H4 (cell line): ENCODE measurements at places on chromosomes 5 and 9.

DNA sequence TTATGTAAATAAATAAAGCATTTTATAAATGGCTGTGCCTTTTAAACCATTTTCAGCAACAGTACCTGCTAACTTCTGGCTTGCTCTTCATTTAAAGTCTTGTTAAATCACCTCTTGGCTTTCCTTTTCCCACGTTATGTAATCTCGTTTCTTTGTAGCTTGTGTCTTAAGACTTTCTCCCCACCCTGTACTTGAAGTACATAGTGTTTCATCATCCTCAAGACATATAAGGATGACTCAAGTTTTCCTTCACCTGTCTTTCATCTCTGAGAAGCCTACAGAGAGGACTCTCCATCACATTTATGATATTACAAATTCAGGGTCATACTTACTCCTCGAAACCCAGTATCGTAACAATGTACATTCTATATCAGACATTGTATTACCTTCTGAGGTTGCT, 33.9 kb downstream of the PRELID2 start:
- no peak for DNase-seq

DNA sequence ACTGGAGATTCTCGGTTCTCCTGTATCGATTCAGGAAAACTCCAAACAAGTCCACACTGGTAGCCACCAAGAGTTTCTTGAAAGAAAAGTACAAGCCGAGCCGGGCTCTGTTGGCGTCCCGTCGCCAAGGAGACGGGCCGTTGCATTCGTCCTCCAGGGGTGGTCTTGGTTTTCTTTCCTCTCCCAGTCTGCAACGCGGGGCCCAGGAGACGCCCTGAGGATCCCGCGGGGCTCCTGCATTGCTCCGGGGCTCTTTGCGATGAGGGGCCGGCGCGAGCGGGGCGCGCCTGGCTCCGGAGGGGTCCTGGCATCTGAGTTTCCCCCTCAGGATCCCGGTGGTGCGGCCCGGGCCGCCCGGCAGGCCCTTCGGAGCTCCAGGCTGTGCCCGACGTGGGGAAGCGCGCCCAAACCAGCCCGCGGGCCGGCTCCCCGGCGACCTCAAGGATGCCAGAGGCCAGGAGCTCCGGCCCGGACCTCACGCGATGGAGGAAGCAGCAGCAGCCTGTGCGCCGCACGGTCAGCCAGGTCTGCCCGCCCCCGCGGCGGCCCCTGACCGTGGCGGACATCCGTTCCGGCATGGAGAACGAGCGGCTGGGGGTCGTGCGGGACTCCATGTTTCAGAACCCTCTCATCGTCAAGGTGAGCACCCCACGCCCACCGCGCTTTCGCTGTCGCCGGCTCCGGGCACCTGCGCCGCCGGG, at the start of gene CFAP77:
Gene CFAP77 (plus strand): TSS at position 384 of the 701 bp plus-strand sequence. CDS start 61 bp downstream, at position 445.
- no peak for DNase-seq

GRCh38 chr5:22970956-22971618, 117.9 kb upstream of the CDH12 start:
- no peak for DNase-seq

- DNase-seq = no peak
These were observed 28.1 kb downstream of the KIF2A start for GRCh38 chr5:62334082-62334481.

DNA sequence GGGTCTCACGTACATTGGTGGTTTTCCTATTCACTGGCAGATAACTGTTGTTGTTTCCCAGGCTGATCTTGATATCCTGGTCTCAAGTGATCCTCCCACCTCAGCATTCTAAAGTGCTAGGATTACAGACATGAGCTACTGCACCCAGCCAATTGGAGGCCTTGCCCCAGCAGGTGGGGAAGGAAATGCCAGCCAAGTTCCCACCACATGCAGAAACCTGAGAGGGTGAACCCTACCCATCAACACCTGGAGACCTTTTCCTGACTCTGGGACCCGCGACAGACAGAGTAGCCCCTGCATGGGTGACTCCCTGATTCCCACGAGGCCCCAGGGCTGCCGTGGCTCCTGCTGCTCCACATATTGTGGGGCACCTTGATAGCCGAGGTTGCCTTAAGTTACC, 107.7 kb downstream of the GDA start:
- no peak for DNase-seq

GRCh38 chr9:132546148-132547051, 36.0 kb upstream of the BARHL1 start:
- no peak for DNase-seq

DNA sequence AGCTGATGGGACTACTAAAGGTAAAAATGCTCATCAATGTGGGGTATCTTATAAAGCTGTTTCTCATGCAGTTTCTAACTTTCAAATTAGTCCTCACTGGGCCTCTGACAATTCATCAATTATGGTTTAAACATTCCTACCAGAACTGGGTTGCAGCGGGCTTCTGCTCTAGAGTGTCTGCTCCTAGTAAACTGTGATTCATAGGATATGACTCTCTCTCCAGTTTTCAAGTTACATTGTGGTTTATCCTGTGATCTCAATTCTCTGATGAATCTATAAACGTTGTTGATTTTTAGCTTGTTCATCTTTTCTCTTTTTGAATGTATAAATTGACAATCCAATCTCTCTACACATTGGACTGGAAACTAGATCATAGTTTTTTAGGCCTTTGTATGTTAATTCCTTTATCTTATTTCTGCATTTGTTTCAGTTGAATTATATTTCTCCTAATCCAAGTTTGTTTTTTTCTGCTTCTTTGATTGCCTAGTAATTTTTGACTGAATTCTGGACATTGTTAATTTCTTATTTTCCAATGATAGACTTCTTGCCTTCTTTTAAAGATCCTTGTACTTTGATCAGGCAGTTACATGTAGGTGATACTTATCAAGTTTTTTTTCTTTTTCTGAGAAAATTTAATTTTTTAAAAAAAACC, 822.6 kb downstream of the TLE1 start:
- no peak for DNase-seq

GRCh38 chr9:96009690-96010472, 134.4 kb downstream of the ERCC6L2 start:
- DNase-seq = no peak

GRCh38 chr9:86027767-86028166, 71.6 kb downstream of the GOLM1 start:
- DNase-seq = no peak

DNA sequence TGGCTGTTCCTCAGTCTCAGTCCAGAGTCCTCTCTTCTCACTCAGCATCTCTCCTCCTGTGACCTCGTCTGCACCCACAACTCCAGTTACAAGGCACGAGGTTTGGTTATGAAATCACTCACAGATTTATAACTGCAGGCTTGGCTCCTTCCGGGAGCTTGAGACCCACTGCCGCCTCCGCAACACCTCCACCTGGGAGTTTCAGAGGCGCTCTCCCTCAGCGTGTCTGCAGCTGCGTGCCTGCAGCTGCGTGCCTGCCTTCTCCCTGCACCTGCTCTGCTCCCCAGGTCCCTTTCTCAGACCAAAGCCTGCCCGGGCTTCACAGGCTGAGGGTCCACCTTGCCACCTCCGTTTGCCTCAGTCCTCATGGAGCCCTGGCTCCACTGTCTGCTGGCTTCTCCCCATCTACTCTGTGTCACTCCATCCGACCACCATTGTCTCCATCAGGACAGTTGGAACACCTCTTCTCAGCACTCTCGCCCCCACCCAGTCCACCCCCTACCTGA, 51.5 kb downstream of the HRH2 start:
- DNase-seq = no peak

DNA sequence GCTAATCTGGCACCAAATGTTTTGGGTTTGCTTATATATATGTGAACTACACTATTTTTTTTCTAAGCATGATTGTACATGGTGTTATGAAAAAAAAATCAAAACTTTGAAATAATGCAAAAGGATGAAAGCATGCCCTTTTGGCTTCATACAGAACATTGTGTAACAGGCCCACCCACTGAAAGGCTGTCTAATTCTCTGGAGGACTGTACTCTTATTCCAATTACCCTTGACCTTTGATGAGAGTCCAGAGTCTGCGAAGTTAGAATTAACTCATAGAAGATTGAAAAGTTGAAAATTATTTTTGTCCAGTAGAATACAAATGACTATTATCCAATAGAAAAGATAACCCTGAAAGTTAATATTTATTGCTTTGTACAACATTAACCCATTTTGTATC, 117.4 kb downstream of the ADAMTS12 start:
- no peak for DNase-seq

DNA sequence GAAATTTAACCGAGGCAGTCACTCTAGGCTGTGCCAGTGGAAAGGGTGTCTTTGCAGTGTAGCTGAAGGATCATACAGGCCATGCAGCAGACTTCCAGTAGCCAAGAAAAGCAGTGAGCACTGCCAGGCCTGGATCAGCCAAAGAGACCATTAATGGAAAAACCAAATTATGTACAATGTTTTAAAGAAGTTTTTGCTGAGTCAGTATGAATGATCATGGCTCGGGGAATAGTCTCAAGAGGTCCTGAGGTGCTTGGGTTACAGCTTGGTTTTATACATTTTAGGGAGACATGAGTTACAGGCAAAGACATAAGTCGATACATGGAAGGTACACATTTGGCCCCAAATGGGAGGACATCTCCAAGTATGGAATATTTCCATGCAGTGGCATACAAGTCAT, 141.3 kb downstream of the YTHDC2 start:
- DNase-seq = no peak

GRCh38 chr5:174259696-174260420, 214.4 kb downstream of the NSG2 start:
- DNase-seq = no peak

GRCh38 chr5:93623153-93623552, 40.1 kb downstream of the NR2F1 start:
- DNase-seq = no peak

- DNase-seq = no peak
These were observed 16.7 kb downstream of the FGD3 start for GRCh38 chr9:92963831-92964606.

DNA sequence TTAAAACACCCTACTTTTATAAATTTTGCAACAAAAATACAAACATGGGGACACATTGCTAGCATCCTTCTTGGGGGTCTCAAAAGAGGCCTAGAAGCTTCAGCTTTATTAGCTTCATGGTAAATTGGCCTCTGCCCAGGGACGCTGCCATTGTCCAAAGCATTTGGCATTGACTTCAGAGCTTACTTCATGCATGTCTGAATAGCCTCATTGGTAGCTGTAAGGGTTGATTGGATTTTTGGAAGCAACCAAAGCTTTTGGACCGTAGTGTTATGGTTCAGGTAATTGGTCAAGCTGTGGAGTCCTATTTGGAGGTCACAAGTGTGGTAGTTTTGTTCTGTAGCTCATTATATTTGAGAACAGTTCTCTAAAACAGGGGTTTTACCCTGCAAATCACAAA, 411.7 kb upstream of the SLC24A2 start:
- DNase-seq = no peak

- DNase-seq = peak; percentile 13
These were observed 474 bp downstream of the HMGCR start for GRCh38 chr5:75337366-75338021.

- DNase-seq = no peak
These were observed 48.7 kb downstream of the CMYA5 start for GRCh38 chr5:79738349-79738748.

- no peak for DNase-seq
These were observed 139.5 kb upstream of the C9orf72 start for GRCh38 chr9:27712806-27713205.
